ENCODE measurements at places on chromosomes 5 and 9.

- no peak for DNase-seq
Measured at GRCh38 chr9:133257465-133257956, 17.5 kb downstream of the ABO start.

- DNase-seq: no peak
Measured at GRCh38 chr9:131676431-131676972, 63.4 kb downstream of the RAPGEF1 start.

GRCh38 chr9:118871531-118871930, 497.7 kb downstream of the BRINP1 start:
- DNase-seq: no peak

DNA sequence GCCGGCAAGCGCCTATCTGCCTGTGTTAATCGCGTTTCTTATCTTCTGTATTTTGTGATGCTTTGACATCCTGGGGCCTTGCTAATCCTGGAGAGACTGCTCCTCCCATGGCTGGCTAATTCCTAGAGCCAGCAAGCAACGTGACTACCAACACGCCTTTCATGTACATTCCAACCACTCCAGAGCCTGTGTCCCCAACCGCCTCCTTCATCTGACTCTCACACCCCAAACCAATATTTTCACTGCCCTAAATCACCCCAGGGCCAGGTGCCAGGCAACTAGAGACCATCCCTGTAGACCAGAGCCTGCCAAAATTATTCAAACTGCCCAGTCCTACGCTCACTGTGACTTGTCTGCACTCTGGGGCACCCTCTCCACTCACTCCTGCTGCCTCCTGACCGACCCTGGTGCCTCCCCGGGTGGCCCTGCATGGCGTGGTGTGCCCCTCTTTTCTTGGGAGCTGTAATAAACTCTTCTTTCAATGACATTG, 50.5 kb upstream of the COL5A1 start:
- no peak for DNase-seq

DNA sequence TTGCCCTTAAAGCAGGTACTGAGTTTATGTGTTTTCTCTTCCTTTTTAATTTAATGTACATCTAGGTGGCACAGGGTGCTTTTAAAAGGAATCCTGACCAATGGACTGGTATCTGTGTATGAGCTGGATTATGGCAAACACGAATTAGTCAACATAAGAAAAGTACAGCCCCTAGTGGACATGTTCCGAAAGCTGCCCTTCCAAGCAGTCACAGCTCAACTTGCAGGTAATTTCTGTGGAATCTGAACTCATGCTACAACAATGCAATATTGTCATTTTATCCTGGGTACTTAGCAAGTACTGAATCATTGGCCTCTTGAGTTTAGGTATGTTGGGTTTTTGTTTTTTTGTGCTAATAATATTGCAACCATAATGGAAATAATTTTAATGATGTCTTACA, 14.4 kb upstream of the TMOD1 start:
- no peak for DNase-seq

DNA sequence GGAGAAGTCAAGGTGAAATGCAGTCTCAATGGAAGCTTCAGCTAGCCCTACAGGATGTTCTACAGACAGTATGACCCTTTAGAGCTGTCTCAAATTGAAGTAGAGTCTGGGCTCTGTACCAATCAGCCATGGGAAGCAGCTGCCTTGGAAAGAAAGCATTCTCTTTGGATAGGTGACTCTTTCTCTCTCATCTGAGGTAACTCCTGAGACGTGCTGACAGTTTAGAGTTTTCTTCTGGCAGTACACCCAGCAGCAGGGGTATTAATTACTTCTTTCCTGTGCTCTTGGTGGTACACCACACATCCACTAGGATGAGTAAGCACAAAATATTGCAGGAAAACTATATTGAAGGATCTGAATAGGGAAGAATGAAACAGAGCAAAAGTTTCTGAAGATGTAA, 329.6 kb upstream of the RGMB start:
- no peak for DNase-seq

- no peak for DNase-seq
Measured at GRCh38 chr9:120214332-120214731, 365.6 kb downstream of the CDK5RAP2 start.

DNA sequence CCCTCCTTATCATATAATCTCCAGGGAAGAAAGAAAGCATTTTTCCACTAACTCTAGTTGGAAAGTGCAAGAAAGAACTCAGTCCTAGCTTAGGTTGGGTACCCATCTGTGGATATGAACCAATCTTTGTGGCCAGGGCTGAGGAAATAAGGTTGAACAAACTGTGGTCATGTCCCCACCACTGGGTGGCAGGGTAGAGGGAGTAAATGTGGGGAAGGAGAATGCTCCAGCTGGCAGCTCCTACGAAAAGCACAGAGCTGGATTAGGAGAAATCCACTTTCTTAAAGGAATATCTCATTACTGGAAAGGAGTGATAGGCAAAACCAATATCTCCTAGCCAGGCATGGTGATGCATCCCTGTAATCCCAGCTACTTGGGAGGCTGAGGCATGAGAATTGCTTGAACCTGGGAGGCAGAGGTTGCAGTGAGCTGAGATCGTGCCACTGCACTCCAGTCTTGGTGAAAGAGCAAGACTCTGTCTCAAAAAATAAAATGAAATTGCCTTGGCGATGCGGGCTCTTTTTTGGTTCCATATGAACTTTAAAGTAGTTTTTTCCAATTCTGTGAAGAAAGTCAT, 175.1 kb downstream of the CCDC192 start:
- no peak for DNase-seq

DNA sequence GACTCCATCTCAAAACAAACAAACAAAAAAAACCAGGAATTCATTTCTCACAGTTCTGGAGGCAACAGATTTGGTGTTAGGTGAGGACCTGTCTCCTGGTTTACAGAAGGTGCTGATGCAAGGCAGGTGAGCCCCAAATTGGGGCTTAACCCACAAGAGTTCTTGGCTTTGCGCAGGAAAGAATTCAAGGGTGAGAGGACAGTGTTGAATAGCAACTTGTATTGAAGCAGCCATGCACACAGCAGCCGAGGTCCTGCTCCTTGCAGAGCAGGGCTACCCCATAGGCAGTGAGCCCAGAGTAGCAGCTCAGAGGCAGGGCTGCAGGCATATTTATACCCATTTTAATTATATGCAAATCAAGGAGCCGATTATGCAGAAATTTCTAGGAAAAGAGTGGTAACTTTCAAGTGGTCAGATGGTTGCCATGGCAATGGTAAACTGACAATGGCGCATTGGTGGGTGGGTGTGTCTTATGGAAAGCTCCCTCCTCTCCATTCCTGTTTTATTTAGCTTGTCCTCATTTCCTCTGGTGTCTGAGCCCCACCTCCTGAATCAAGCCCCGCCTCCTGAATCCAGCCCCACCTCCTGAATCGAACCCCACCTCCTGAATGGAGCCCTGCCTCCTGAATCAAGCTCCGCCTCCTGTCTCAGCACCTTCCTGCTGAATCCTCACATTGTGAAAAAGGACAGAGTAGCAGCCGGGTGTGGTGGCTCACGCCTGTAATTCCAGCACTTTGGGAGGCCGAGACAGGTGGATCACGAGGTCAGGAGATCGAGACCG, 34.5 kb upstream of the COL5A1 start:
- no peak for DNase-seq

- DNase-seq: no peak
Measured at GRCh38 chr5:156147261-156147943, 179.6 kb upstream of the SGCD start.

DNA sequence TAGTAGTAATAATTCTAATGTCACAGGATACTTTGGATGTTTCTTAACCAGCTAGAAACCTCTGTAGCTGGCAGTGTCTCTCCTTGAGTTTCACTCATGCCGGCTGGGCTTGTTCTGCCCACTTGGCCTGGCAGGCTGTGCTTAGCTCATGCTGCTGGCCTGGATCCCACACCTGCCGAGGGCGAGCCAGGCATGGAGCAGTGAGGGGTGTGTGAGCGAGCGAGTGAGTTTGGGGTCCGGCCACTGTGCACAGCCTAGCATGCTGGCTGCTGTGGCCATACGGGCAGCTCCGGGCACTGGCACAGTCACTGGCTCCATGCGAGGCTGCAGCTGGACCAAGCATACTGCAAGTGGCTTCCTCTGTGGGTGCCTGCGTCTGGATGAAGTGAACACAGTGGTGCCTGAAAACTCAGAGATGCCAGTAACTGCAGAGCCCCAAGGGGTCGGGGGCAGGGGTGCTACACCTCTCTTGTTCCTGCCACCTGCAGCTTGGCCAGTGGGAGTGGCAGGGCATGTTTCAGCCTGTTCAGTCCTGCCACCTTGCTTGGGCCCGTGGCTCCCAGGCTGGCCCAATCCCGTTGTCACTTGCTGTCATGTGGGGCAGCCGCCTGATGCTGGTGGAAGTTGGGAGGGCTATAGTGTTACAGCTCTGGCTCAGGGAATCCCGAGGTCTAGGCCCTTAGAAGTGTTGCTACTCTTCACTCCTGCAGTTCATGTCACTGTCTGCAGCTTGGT, 9.9 kb downstream of the FSD1L start:
- no peak for DNase-seq

DNA sequence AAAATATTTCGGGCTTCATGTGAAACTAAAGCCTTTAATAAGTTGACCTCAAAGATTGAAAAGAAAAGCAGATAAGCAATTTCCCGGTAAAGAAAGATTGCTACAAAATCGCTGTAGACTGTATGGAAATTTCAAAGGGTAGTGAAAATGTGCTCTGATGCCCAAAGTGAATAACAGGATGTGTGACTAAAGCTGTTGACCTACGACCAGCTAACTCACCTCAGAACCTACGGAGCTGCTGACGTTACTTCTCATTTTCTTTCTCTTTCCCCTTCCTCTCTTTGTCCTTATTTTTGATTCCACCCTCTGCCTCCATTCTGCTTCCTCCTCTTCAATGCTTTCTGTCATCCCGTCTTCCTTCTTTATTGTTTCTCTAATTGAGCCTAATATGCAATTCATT, 103.2 kb downstream of the PDE4D start:
- no peak for DNase-seq

GRCh38 chr5:1273745-1274144, 21.1 kb downstream of the TERT start:
- no peak for DNase-seq

DNA sequence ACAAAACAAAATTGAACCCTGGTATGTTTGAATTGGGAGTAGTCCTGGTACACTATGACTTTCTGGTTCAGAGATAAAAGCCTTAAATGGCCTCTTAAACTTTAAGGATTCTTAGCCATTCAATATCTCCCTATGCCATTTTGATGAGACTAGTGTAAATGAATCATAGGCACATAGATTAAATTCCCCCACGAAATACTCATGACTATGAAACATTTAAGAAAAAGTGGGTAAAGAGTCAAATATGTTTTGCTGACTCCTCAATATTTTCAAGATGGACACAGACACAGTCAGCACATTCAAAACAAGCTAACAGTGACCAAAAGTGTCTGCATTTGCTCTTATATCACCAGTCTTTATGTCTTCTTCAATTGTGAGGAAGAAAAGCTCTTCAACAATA, 278.3 kb downstream of the PDE4D start:
- DNase-seq: no peak

- DNase-seq: no peak
Measured at GRCh38 chr5:23089286-23089685, 236.1 kb upstream of the CDH12 start.

DNA sequence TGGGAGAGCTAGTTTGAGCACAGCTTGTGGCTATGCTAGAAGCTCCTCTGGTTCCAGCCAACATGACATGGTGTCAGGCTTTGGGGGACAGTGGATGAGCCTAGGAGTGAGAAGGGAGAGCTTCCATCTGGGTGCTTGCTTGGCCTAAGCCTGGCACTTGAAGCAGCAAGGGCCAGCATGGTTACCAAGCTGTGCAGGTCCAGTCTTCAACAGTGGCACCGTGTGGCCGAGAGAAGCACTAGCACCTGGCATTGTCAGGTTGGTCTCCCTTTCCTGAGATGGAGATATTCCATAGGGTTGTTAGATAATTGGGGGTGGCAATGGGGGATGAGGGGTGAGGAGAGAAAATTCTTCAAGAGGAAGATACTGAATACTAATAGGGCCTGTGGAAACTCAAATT, 261.9 kb downstream of the PBX3 start:
- no peak for DNase-seq

- DNase-seq: no peak
Measured at GRCh38 chr9:11142965-11143738, 530.4 kb upstream of the PTPRD start.

GRCh38 chr9:28600226-28600625, 1026.9 kb upstream of the C9orf72 start:
- DNase-seq: no peak

- DNase-seq: no peak
Measured at GRCh38 chr5:29720954-29721353, 1472.5 kb upstream of the CDH6 start.

DNA sequence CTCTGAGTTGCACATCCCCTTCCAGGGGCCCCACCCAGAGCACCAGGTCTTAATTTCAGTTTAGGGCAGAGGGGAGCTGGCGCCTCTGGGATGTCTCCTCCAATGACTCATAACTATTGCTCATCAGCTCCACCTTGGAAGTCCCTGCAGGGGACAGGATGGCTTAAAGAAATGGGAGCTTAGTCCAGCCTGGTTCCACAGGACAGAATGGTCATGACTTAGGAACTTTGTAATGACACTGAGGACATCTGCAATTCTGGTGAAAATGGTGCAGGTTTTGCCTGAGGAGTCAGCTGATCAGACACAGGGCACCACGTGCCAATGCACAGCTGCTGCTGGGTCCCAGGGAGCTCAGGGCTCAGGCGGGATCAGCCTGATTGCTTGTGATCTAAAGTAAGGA, 16.4 kb upstream of the PPP1R26 start:
- no peak for DNase-seq

Measured in left renal pelvis (tissue), 4 donors.